Activated T-cell treated with anti-CD3 and anti-CD28 coated beads, Interleukin-2, amount 50 U/mL, for 72 hours (primary cell): ENCODE measurements at places on chromosomes 11 and 22. TPM values are rescaled to one million over a fixed set of nuclear protein-coding genes. Genes with fewer than 3 reads are reported as not detected.

SMIM35 gene
- total RNA-seq, result 0.67 TPM

GRCh38 chr22:24175160-24175808 is 6.0 kb upstream of the SUSD2 start:
- H3K27me3 ChIP-seq, result no peaks in the 10 kb centered on the region
- no peak overlapping the region for H3K4me3 ChIP-seq
- peak; percentile 73 for DNase-seq
- H3K36me3 ChIP-seq, result no peaks in the 10 kb centered on the region

DNA sequence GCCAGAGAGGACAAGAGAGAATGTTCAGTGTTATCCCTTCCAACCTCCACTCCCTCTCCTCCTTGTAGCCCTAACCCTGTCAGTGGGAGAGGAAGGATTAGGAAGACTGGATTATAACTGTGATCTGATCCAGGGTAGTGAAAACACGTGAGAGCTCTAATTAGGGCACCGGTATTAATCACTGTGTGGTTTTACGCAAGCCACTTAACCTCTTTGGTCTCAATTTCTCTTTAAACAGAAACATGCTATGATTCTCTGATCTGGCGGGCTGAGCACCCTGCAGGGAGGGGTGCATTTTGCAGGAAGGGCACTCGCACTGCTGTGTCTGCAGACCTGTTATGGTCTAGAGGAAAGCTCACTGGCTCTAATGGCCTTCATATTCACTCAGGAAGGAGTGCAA is 11.5 kb downstream of the RPL27A start:
- H3K36me3 ChIP-seq, result no peaks in the 10 kb centered on the region
- no peak for DNase-seq
- peaks cover 26% of the 10 kb centered on the region for H3K4me1 ChIP-seq
- no peak overlapping the region for H3K4me3 ChIP-seq
- H3K27me3 ChIP-seq, result no peaks in the 10 kb centered on the region
- H3K27ac ChIP-seq, result no peak overlapping the region

- DNase-seq, result no peak
- H3K4me3 ChIP-seq, result no peak overlapping the region
- peaks cover 50% of the 10 kb centered on the region for H3K27me3 ChIP-seq
- H3K4me1 ChIP-seq, result no peaks in the 10 kb centered on the region
- no peaks in the 10 kb centered on the region for H3K36me3 ChIP-seq
- H3K27ac ChIP-seq, result no peak overlapping the region
Observed at GRCh38 chr11:32029721-32030120, 61.2 kb upstream of the RCN1 start.

DNA sequence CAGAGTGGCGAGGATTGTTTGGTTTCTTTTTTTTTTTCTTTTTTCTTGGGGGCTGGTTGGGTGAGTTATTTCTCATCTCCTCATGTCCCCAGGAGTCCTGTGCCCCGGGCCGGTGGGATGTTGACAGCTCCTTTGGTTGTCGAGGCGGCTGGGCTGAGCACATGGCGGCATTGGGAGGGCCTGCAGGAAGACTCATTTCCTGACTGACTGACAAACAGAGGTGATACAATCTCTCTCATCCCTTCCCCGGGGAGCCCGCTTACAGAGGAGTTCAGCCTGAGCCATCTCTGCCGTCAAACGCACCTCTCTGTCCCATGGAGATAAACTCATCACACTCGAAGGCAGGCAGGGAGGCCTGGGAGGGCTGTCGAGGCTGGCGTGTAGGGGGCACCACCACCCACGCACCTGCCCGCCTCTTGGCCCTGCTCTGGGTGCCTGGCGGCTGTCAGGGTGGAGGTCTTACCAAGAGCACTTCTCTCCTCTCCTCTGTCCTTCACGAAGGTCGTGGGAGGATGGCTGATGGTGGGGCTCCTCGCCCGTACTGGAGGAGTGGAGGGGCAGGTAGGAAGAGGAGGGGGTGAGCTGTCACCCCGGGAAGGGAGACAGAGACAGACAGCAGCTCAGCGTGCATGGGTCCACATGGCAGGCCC is 60.0 kb upstream of the NECTIN1 start:
- no peak overlapping the region for H3K27ac ChIP-seq
- H3K36me3 ChIP-seq, result no peaks in the 10 kb centered on the region
- H3K4me1 ChIP-seq, result no peaks in the 10 kb centered on the region
- no peak for DNase-seq

CALCA gene
- total RNA-seq, result not detected

TPST2 gene
- total RNA-seq, result 23.2 TPM

- H3K36me3 ChIP-seq, result no peaks in the 10 kb centered on the region
- H3K27ac ChIP-seq, result no peak overlapping the region
- no peaks in the 10 kb centered on the region for H3K4me1 ChIP-seq
- H3K4me3 ChIP-seq, result no peak overlapping the region
- no peak for DNase-seq
Observed at GRCh38 chr11:79040348-79040747, 400.5 kb downstream of the TENM4 start.

PKNOX2 gene
- total RNA-seq, result not detected

RIMBP3C gene
- not detected for total RNA-seq

KLHDC7B gene
- total RNA-seq, result 45.5 TPM

APOL5 gene
- total RNA-seq, result not detected

NAALAD2 gene
- total RNA-seq, result not detected

- no peak overlapping the region for H3K27ac ChIP-seq
- H3K36me3 ChIP-seq, result no peaks in the 10 kb centered on the region
- H3K4me3 ChIP-seq, result no peak overlapping the region
- peaks cover under 1% of the 10 kb centered on the region for H3K27me3 ChIP-seq
- no peak for DNase-seq
- peaks cover 43% of the 10 kb centered on the region for H3K4me1 ChIP-seq
Observed at GRCh38 chr11:122714484-122714883, 59.0 kb downstream of the UBASH3B start.

GRCh38 chr11:128551058-128551457 is 36.3 kb downstream of the ETS1 start:
- no peaks in the 10 kb centered on the region for H3K36me3 ChIP-seq
- peaks cover 82% of the 10 kb centered on the region for H3K4me1 ChIP-seq
- H3K4me3 ChIP-seq, result peak overlapping the region; percentile 91
- H3K27me3 ChIP-seq, result no peaks in the 10 kb centered on the region
- no peak for DNase-seq

MMP12 gene
- total RNA-seq, result not detected

DNA sequence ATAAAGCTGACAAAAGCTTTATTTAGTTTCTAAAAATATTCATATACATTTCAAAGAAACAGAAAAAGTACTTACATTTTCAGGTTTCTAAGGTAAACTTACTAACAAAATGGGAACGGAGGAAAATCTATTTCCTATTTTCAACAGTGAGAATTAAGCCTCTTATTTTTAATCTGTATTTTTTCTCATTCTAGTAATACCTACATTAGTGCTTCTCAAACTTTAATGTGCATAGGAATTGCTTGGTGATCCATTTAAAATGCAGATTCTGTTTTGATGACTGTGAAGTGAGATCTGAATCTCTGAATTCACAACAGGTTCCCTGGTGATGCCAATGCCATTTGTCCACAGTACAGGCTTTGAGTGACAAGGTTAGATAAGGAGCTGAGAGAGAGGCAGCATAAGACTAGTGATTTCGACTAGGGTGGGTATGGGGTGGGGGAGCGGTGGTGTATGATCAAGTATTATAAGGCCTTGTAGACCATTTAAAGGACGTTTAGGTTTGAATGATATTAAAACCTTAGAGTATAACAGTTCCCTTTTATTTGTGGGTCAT is 402.8 kb downstream of the CNTN5 start:
- H3K4me3 ChIP-seq, result no peak overlapping the region
- DNase-seq, result no peak
- H3K36me3 ChIP-seq, result peaks cover 2% of the 10 kb centered on the region
- no peak overlapping the region for H3K27ac ChIP-seq
- no peaks in the 10 kb centered on the region for H3K27me3 ChIP-seq
- no peaks in the 10 kb centered on the region for H3K4me1 ChIP-seq

GAL3ST3 gene
- 0.42 TPM for total RNA-seq

GRCh38 chr11:44453871-44454270 is 111.6 kb upstream of the CD82 start:
- no peaks in the 10 kb centered on the region for H3K27me3 ChIP-seq
- DNase-seq, result no peak
- no peak overlapping the region for H3K4me3 ChIP-seq
- H3K4me1 ChIP-seq, result no peaks in the 10 kb centered on the region
- H3K36me3 ChIP-seq, result no peaks in the 10 kb centered on the region

PRR33 gene
- not detected for total RNA-seq

- DNase-seq, result no peak
- no peaks in the 10 kb centered on the region for H3K36me3 ChIP-seq
- no peaks in the 10 kb centered on the region for H3K4me1 ChIP-seq
- no peak overlapping the region for H3K27ac ChIP-seq
Observed at GRCh38 chr11:126433989-126434949, 78.8 kb downstream of the ST3GAL4 start.

DNA sequence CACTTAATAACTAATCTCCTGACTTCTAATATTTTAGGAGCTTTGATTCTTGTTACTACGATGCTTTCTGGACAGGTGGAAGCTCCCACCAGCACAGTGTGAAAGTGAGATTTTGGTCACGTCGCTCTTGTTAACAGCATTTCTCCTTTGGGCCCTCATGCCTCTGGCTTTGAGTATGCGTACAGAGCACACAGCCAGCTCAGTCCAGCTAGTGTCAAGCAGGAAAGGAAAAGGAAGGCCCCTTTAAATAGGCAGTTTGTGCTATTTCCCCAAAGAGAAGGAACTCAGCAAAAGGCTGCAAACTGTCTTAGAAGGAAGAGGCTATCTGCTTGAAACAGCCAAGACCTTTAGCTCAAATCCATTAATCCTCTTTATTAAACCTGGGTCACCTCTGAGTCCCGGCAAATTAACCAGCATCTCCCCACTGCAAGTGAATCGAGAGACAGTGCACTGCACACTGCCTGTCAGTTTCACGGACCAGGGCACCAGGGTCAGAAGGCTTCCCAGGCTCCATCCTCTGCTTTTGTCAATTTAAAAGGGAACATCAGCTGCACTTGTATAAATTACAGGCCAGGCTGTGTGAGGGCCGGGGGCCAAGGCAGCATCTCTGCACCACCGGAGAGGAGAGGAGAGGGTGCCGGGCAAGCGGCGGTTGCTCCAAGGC is 34.7 kb downstream of the OPCML start:
- H3K36me3 ChIP-seq, result no peaks in the 10 kb centered on the region
- H3K4me1 ChIP-seq, result no peaks in the 10 kb centered on the region
- DNase-seq, result no peak
- H3K4me3 ChIP-seq, result no peak overlapping the region
- H3K27me3 ChIP-seq, result no peaks in the 10 kb centered on the region
- no peak overlapping the region for H3K27ac ChIP-seq

GRCh38 chr11:118171269-118172062 is 5.0 kb downstream of the SCN2B start:
- no peak overlapping the region for H3K4me3 ChIP-seq
- H3K27me3 ChIP-seq, result peaks cover 28% of the 10 kb centered on the region
- DNase-seq, result peak; percentile 79

DNA sequence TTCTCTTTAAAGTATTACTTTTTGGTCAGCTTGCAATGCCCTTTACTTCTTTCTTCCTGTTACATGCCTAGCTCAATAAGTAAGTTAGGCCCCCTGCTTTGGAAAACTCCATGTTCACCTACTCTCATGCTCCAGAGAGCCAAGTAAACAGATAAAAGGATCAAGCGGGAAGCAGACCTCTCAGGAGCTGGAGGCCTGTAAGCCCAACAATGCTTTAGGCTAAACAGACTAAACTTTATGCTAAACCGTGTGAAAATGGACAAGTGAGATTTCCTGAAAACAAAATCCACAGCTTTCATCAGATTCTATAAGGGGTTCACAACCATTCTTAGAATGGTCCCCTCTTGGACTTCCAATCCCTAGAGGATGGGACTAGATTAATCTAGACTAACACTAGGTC is 40.2 kb downstream of the CELF1 start:
- peaks cover 96% of the 10 kb centered on the region for H3K4me1 ChIP-seq
- H3K27me3 ChIP-seq, result no peaks in the 10 kb centered on the region
- no peak overlapping the region for H3K4me3 ChIP-seq
- DNase-seq, result no peak
- no peaks in the 10 kb centered on the region for H3K36me3 ChIP-seq
- H3K27ac ChIP-seq, result peak overlapping the region; percentile 65

GRCh38 chr11:108906329-108906728 is 241.5 kb downstream of the DDX10 start:
- no peaks in the 10 kb centered on the region for H3K4me1 ChIP-seq
- no peak overlapping the region for H3K27ac ChIP-seq
- DNase-seq, result no peak
- no peaks in the 10 kb centered on the region for H3K27me3 ChIP-seq
- no peaks in the 10 kb centered on the region for H3K36me3 ChIP-seq
- no peak overlapping the region for H3K4me3 ChIP-seq

DNA sequence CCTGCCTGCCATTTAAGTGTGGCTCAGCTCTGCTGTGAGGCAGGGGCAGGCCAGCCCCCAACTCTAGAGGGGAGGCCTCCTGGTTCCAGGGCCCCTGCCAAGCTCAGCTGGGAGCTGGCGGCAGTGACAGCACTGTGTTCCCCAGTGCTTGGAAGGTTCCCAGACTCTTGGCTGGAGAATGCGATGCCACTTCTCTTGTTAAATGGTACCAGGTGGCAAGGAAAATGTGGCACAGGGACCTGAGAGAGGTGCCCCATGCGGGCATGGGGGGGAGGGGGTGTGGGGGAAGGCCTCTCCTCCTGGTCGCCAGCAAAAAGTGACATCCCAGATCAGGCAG is 8.4 kb upstream of the TNFRSF13C start:
- H3K4me3 ChIP-seq, result no peak overlapping the region
- H3K4me1 ChIP-seq, result peaks cover 17% of the 10 kb centered on the region
- no peak for DNase-seq
- peaks cover 3% of the 10 kb centered on the region for H3K36me3 ChIP-seq

CAPRIN1 gene
- 190 TPM for total RNA-seq

DNA sequence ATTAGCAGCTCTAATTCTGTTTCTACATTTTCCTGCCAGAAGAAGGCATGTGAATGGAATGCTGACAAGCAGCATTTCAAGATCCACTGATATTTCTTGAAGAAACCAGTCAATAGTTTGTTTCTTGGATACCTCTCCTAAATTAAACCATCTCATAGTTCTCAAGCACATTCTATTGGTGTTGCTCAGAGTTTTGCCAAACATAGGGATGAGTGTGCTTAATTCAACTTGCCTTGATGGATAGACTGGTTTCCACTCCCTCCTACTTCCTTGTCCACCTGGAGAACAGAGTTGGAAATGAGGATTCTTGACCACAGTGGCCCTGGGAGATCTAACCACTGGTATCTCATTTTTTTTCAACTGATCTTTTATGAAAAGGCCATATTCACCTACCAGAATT is 29.8 kb upstream of the DDX10 start:
- peaks cover 30% of the 10 kb centered on the region for H3K27me3 ChIP-seq
- H3K36me3 ChIP-seq, result no peaks in the 10 kb centered on the region
- H3K27ac ChIP-seq, result no peak overlapping the region
- no peak for DNase-seq
- H3K4me1 ChIP-seq, result no peaks in the 10 kb centered on the region

CRYBB3 gene
- total RNA-seq, result 0.77 TPM

DNA sequence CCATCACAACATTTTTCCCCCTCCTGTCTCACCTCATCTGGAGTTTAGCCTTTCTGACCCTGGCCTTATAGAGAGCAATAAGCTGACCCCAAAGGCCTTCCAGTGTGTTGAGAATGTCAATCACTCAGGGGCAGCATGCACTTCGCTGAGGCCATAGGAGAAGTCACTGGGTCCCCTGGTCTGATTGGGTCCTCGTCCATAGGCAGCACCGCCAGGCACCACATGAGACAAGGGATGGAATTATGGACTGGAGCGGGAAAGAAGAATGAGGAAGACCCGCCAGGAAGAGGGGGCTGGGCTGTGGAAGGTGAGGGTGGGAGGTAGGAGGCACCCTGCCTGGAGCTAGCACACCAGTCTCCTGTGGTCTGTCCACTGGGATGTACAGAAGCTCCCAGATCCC is 72.9 kb downstream of the DSCAML1 start:
- H3K4me3 ChIP-seq, result no peak overlapping the region
- DNase-seq, result no peak
- H3K27me3 ChIP-seq, result peaks cover 6% of the 10 kb centered on the region
- no peaks in the 10 kb centered on the region for H3K36me3 ChIP-seq
- no peak overlapping the region for H3K27ac ChIP-seq
